ENCODE measurements at places on chromosomes 7 and 10. TPM values are rescaled to one million over a fixed set of nuclear protein-coding genes. Genes with fewer than 3 reads are reported as not detected.

- DNase-seq = no peak
Measured at GRCh38 chr10:48697091-48697490, 12.4 kb downstream of the WDFY4 start.

SLC26A5 gene
- total RNA-seq = not detected

DNA sequence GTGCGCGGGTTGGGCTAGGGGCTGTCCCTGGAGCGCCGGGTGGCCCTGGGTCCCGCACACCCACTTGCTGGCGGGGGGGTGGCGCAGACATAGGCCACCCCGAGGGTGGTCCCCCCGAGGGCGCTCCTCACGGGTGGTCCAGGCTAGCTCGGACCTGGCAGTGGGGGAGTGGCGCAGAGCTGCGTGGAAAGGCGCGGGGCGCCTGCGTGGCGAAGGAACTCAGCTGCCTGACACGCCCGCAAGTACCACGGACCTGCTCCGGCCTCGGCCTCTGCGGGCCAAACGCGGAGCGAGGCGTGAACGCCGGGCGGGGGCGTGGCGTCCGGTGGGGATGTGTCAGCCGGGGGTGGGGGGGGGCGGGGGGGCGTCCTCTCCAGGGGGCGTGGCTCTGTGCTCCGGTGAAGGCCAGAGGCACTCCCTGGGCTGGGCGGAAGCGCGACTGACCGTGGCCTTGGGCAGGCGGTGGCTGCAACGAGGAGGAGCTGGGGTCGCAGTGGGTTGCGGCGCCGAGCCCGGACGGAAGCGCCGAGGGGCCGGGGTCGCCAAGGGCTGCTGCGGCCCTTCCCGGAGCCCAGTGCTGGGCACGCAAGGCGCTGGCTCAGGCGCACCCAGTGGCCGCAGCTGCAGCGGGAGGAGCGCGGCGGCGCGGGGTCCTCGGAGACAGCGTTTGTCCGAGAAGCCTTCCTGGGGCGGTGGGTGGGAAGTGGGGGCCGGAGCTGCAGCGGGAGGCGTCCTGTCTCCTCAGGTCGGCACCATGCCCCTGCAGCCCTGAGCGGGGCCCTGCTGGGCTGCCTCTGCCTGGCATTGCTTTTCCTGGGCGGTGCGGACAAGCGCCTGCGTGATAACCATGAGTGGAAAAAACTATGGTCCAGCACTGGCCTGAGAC is 58.9 kb upstream of the NUPR2 start:
- DNase-seq = no peak

ITIH5 gene
- total RNA-seq = 0.05 TPM

STEAP1 gene
- total RNA-seq = 2.1 TPM

GRCh38 chr7:25726170-25726780 is 425.7 kb upstream of the NFE2L3 start:
- no peak for DNase-seq

DNA sequence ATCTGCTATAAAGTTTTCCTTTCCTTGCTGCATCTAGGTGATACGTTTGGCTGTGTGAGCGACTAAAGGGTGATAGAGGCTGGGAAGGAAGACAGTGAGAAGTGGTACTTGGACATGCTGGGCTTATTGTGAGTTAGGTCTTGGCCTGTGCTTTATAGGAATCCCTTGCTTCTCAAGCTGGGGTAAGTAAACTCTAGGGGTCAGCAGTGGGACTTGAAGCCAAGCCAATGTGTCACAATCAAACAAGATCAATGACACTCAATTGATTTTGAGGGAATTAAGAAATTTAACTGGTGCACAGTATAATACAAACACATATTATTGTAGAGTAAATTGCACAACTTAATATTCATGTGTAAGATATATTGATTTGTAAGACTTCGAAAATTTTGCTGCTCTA is 155.8 kb upstream of the AOAH start:
- no peak for DNase-seq

GRCh38 chr7:135877805-135878204 is 99.4 kb downstream of the MTPN start:
- peak; percentile 19 for DNase-seq

DNA sequence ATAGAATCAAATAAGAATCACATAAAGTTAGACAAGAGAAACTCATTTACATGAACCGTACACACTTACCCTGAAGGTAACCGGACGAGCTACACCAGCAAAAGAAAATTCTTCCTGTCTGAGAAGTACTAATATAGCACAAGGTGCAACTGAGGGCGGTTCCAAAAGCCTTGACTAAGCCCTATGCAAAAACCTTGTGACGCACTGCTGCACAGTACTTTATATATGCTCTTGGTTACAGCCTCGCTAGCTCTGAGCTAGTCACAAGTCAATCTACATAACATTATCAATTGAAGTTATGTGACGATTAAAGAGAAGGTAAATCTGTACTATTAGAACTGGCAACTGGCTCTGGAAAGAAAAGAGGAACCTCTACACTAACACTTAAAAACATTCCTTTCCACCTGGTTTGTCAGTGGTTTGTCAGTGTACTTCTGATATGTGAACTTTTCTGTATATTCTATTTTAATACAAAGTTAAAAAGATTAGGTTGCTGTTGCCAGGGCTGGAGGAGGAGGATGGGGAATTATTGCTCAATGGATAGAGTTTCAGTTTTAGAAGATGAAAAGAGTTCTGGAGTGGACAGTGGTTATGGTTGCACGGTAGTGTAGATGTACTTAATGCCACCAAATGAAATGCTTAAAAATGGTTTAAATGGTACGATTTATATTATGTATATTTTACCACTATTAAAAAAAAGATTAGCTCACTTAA is 21.6 kb downstream of the NT5C3A start:
- peak; percentile 89 for DNase-seq

TMEM243 gene
- total RNA-seq = 64.8 TPM

DNA sequence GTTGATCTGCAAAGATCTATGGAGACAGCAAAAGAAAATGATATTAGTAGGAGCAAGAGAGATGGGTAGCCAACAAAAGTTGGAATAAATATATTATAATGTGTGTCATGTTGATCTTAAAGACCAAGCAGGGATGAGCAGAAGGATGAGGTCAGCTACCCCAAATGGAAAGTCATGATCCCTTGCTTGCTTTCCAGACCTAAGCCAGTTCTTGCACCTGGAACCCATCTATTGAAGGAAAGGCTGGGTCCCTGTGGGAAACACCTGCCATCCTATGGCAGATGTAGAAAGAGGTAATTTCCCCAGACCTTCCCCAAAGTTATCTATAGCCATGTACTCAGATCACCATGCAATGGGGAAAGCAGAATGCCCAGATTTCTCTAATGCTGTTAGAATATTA is 52.5 kb downstream of the LYZL2 start:
- no peak for DNase-seq

Measured in GM12878 (cell line).